Dermis lymphatic vessel endothelial cell (primary cell): ENCODE measurements at places on chromosomes 3 and 15. TPM values are rescaled to one million over a fixed set of nuclear protein-coding genes. Genes with fewer than 3 reads are reported as not detected.

TF gene
- 0.09 and 0.33 TPM in 2 replicates for total RNA-seq

CACNA2D2 gene
- under 0.01 TPM in 1 of 2 replicates, not detected in the other for total RNA-seq

NR1I2 gene
- not detected in 2 replicates for total RNA-seq

COL8A1 gene
- total RNA-seq: 15.6 and 118 TPM in 2 replicates

FYTTD1 gene
- total RNA-seq: 48.5 and 49.2 TPM in 2 replicates

ALG1L2 gene
- total RNA-seq: not detected in 2 replicates

LRRC34 gene
- total RNA-seq: 1.2 and 2.2 TPM in 2 replicates

TNFAIP8L3 gene
- 116 and 127 TPM in 2 replicates for total RNA-seq

SAMMSON gene
- total RNA-seq: not detected in 2 replicates

IL17RD gene
- 0.22 and 1.0 TPM in 2 replicates for total RNA-seq

ISLR2 gene
- total RNA-seq: 0.09 and 0.11 TPM in 2 replicates

TLR9 gene
- total RNA-seq: not detected in 2 replicates

RFT1 gene
- total RNA-seq: 11.8 and 16.8 TPM in 2 replicates

IGDCC3 gene
- 0.09 TPM in 1 of 2 replicates, not detected in the other for total RNA-seq

MAP6D1 gene
- total RNA-seq: 0.43 and 0.69 TPM in 2 replicates

CCR3 gene
- total RNA-seq: not detected in 2 replicates

P2RY13 gene
- total RNA-seq: not detected in 2 replicates

GOLGA6A gene
- total RNA-seq: not detected in 2 replicates

TM4SF1 gene
- total RNA-seq: 1,157 and 1,890 TPM in 2 replicates

SFMBT1 gene
- 3.5 and 4.5 TPM in 2 replicates for total RNA-seq

C3orf38 gene
- total RNA-seq: 18.1 and 20.5 TPM in 2 replicates

MKRN3 gene
- under 0.01 and 0.65 TPM in 2 replicates for total RNA-seq

TPM1 gene
- 164 and 181 TPM in 2 replicates for total RNA-seq

SNX22 gene
- 0.11 and 0.17 TPM in 2 replicates for total RNA-seq

SHISA5 gene
- total RNA-seq: 54.3 and 62.4 TPM in 2 replicates

ZNF620 gene
- 6.7 and 7.6 TPM in 2 replicates for total RNA-seq

SLC6A1 gene
- total RNA-seq: not detected in 2 replicates

PEX5L gene
- total RNA-seq: not detected in 2 replicates

FAM174B gene
- 62.0 and 116 TPM in 2 replicates for total RNA-seq

ACSBG1 gene
- total RNA-seq: not detected in 2 replicates

ANKRD34C gene
- not detected in 2 replicates for total RNA-seq

ST3GAL6 gene
- 44.3 and 105 TPM in 2 replicates for total RNA-seq

CA12 gene
- 0.60 and 0.98 TPM in 2 replicates for total RNA-seq

PAQR9 gene
- not detected in 2 replicates for total RNA-seq

KCNAB1 gene
- under 0.01 TPM in 1 of 2 replicates, not detected in the other for total RNA-seq

MKRN2OS gene
- total RNA-seq: not detected in 2 replicates

APOD gene
- total RNA-seq: 13.5 and 20.3 TPM in 2 replicates

GCSAM gene
- not detected in 2 replicates for total RNA-seq

CCR8 gene
- not detected in 2 replicates for total RNA-seq

ALDH1A2 gene
- 25.0 and 83.2 TPM in 2 replicates for total RNA-seq

SLC38A3 gene
- total RNA-seq: under 0.01 and 0.17 TPM in 2 replicates

SIDT1 gene
- 0.09 TPM in 1 of 2 replicates, not detected in the other for total RNA-seq

NPHP3 gene
- total RNA-seq: 19.2 and 30.6 TPM in 2 replicates

ZIC4 gene
- total RNA-seq: not detected in 2 replicates

TM4SF4 gene
- 0.11 and 0.34 TPM in 2 replicates for total RNA-seq

NDN gene
- total RNA-seq: 29.0 and 48.8 TPM in 2 replicates

SNTN gene
- not detected in 2 replicates for total RNA-seq

CLDN1 gene
- under 0.01 and 0.22 TPM in 2 replicates for total RNA-seq

STRA6 gene
- total RNA-seq: 0.11 TPM in 1 of 2 replicates, not detected in the other

PIERCE2 gene
- total RNA-seq: 0.76 and 1.8 TPM in 2 replicates

INO80 gene
- 16.8 and 19.6 TPM in 2 replicates for total RNA-seq

DZIP1L gene
- total RNA-seq: 1.3 and 2.7 TPM in 2 replicates

GOLGA8N gene
- 0.87 and 1.4 TPM in 2 replicates for total RNA-seq

GYG1 gene
- total RNA-seq: 37.2 and 45.3 TPM in 2 replicates
